Vagina (tissue), 2 donors: ENCODE measurements at places on chromosomes 1 and 21.
A peak's percentile ranks its signal among the peaks of the same experiment; 100 is the strongest.

- H3K27me3 ChIP-seq, result no peaks in the 10 kb centered on the region
- H3K27ac ChIP-seq, result no peak overlapping the region
- no peaks in the 10 kb centered on the region for H3K4me1 ChIP-seq
- DNase-seq, result no peak
- H3K36me3 ChIP-seq, result no peaks in the 10 kb centered on the region
These were observed 77.9 kb upstream of the RRP15 start for GRCh38 chr1:218207194-218207593.

DNA sequence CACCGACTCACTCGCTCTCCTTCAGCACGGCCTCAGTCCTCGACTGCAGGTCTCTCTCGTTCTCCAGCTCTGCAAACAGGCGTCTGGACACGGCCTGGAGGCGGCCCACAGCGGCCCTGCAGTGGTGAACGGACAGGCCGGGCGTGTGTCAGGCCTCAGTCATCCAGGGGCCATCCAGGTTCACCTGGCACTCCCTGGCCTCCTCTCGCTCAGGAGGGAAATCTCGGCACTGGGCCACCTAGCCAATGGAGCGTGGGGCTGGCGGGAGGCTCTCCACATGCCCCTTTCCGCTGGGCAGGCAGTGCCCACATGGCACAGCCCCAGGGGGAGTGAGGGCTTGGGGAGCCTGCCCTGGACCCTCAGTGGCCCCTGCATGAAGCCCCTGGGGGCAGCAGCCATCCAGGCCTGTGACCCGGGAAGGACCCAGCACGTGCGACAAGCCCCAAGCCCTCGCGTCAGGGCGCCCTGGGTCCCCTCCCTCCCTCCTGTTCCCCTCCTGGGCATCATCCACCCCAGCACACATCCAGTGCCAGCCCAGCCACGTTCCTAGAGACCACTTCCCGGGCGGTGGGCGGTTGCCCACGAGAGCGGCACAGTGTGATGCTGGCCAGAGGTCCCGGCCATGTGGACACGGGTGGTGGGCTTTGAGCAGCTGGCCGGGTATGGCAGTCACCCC lies 18.1 kb downstream of the CFAP74 start:
- H3K27me3 ChIP-seq, result no peaks in the 10 kb centered on the region
- no peak for DNase-seq
- H3K27ac ChIP-seq, result no peak overlapping the region
- H3K4me3 ChIP-seq, result no peak overlapping the region
- H3K4me1 ChIP-seq, result peaks cover 14% of the 10 kb centered on the region

DNA sequence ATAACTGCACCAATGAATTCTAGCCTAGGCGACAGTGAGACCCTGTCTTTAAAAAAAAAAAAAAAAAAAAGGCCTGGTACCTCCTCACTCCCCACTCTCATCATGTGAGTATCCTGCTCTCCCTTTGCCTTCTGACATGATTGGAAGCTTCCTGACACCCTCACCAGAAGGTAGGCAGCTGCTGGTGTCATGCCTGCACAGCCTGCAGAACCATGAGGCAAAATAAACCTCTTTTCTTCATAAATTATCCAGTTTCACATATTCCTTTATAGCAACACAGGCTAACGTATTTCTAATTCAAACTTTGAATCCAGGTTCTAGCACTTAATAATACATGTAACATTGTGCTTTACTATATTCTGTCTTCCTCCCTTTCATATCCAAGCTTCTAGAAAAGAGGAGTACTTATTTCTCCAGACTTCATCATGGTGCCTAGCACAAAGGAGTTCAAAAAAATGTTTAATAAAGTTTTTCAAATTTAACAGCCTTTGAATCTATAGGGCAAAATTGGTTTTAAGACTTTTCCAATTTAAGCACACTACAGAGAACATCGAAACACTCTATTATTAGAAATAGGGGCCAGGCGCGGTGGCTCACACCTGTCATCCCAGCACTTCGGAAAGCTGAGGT lies 5.6 kb downstream of the AHCTF1 start:
- no peak overlapping the region for H3K27ac ChIP-seq
- no peak overlapping the region for H3K4me3 ChIP-seq
- DNase-seq, result no peak
- H3K36me3 ChIP-seq, result no peaks in the 10 kb centered on the region
- H3K27me3 ChIP-seq, result no peaks in the 10 kb centered on the region
- peaks cover 40% of the 10 kb centered on the region for H3K4me1 ChIP-seq

- H3K27me3 ChIP-seq, result no peaks in the 10 kb centered on the region
- no peak for DNase-seq
- H3K4me1 ChIP-seq, result no peaks in the 10 kb centered on the region
- no peak overlapping the region for H3K4me3 ChIP-seq
- H3K36me3 ChIP-seq, result no peaks in the 10 kb centered on the region
These were observed 14.4 kb downstream of the CCDC190 start for GRCh38 chr1:162846256-162847212.

GRCh38 chr1:159923203-159924024 lies 1.9 kb downstream of the TAGLN2 start:
- no peaks in the 10 kb centered on the region for H3K36me3 ChIP-seq
- peak; percentile 93 for DNase-seq
- no peaks in the 10 kb centered on the region for H3K27me3 ChIP-seq
- H3K27ac ChIP-seq, result peak overlapping the region; percentile 96

GRCh38 chr1:8555582-8555981 lies 237.7 kb downstream of the SLC45A1 start:
- no peak overlapping the region for H3K4me3 ChIP-seq
- no peaks in the 10 kb centered on the region for H3K36me3 ChIP-seq
- H3K4me1 ChIP-seq, result no peaks in the 10 kb centered on the region
- no peaks in the 10 kb centered on the region for H3K27me3 ChIP-seq
- no peak for DNase-seq

- no peak for DNase-seq
- no peaks in the 10 kb centered on the region for H3K36me3 ChIP-seq
- no peaks in the 10 kb centered on the region for H3K27me3 ChIP-seq
- peak overlapping the region; percentile 60 for H3K27ac ChIP-seq
- peaks cover 45% of the 10 kb centered on the region for H3K4me1 ChIP-seq
- no peak overlapping the region for H3K4me3 ChIP-seq
These were observed 21.5 kb downstream of the PDPN start for GRCh38 chr1:13605159-13605558.

DNA sequence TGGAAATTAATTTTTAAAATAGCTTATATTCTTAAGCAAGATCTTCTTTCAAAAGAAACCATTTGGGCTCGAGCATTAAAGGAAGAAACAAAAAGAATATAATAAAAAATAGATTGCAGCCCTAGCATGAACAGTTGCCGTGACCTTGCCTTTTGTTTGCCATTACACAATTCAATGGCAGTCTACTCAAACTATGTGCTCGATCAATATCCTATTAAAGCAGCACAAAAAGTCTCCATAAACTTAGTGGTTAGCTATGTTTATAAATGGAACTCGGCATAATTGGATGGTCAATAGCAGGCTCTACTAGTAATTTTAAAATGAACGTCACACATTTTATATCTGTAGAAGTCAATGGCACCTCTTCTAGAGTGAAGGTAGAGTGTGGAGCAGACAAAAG lies 256.5 kb downstream of the NFIA start:
- peaks cover 34% of the 10 kb centered on the region for H3K4me1 ChIP-seq
- H3K4me3 ChIP-seq, result no peak overlapping the region
- H3K36me3 ChIP-seq, result no peaks in the 10 kb centered on the region
- no peak for DNase-seq
- H3K27me3 ChIP-seq, result no peaks in the 10 kb centered on the region

- peak overlapping the region; percentile 48 for H3K27ac ChIP-seq
- DNase-seq, result no peak
- H3K27me3 ChIP-seq, result no peaks in the 10 kb centered on the region
- H3K4me1 ChIP-seq, result peaks cover 19% of the 10 kb centered on the region
These were observed 83.6 kb upstream of the SLC25A33 start for GRCh38 chr1:9455487-9456234.

DNA sequence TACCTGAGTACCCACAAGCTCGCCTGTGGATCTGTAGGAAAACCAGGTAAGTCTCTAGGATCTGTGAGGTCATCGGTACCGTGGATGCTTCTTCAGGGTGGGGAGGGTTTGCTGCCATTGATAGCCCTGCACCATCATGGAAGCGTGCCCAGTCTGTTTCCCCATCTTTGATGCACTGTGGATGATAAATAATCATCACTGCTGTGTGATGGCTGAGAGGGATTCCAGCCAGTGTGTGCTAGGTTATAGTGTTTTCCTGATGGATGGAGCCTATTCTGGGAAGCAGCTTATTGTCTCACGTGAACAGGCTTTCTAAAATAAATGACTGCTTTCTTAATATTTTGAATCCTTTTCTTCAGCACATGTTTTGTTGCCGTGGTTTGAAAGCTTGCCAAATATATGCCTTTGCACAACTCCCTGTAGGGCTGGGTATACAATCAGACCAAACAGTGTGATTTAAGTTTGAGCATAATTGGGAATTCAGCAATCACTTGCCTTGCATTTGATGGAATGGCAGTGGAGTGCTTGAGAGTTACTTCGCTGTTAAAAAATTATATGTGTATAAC lies 113.8 kb downstream of the CAMTA1 start:
- H3K27ac ChIP-seq, result no peak overlapping the region
- no peaks in the 10 kb centered on the region for H3K4me1 ChIP-seq
- no peaks in the 10 kb centered on the region for H3K27me3 ChIP-seq
- H3K36me3 ChIP-seq, result no peaks in the 10 kb centered on the region
- no peak overlapping the region for H3K4me3 ChIP-seq

DNA sequence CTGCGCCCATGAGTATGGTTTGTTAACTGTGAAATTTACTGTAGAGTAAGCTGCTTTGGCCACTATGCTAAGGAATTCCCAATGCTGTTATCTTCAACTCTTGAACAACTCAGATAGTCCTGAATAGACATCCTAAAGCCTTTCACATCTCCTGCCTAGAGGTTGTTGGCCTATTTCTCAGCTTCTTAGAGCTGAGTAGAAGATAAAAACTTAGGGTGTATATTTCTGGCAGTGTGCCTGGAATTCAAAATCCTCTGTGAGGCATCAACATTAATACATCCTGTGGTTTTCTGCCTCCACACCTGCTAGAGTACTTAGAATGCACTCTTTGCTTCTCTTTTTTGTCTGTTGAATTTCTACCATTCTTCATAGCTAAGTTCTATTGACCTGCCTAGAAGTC lies 45.8 kb upstream of the RC3H1 start:
- no peak overlapping the region for H3K27ac ChIP-seq
- H3K4me3 ChIP-seq, result no peak overlapping the region
- H3K36me3 ChIP-seq, result no peaks in the 10 kb centered on the region
- H3K4me1 ChIP-seq, result no peaks in the 10 kb centered on the region
- no peak for DNase-seq

- no peaks in the 10 kb centered on the region for H3K36me3 ChIP-seq
- H3K27ac ChIP-seq, result no peak overlapping the region
- no peak for DNase-seq
These were observed 20.1 kb downstream of the SIM2 start for GRCh38 chr21:36718951-36719501.

DNA sequence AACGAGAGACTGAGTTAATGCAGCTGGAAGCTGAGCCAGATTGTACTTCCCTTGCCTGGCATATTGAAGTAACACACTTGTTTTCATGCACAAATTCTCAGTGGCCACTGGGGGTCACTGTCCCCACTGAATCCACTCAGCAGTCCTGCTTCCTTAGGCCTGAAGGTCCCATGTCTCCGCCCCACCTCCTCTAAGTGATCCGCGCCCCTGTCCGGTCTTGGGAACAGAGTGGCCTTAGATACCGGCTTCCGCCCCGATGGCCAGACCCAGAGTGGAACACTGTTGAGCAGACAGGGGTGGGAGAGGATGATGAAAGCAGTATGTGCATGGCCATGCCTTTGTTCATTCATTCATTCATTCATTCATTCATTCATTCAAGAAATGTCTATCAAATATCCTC lies 34.8 kb downstream of the CHAF1B start:
- H3K27ac ChIP-seq, result no peak overlapping the region
- no peaks in the 10 kb centered on the region for H3K36me3 ChIP-seq
- H3K4me3 ChIP-seq, result no peak overlapping the region
- no peak for DNase-seq
- no peaks in the 10 kb centered on the region for H3K4me1 ChIP-seq

DNA sequence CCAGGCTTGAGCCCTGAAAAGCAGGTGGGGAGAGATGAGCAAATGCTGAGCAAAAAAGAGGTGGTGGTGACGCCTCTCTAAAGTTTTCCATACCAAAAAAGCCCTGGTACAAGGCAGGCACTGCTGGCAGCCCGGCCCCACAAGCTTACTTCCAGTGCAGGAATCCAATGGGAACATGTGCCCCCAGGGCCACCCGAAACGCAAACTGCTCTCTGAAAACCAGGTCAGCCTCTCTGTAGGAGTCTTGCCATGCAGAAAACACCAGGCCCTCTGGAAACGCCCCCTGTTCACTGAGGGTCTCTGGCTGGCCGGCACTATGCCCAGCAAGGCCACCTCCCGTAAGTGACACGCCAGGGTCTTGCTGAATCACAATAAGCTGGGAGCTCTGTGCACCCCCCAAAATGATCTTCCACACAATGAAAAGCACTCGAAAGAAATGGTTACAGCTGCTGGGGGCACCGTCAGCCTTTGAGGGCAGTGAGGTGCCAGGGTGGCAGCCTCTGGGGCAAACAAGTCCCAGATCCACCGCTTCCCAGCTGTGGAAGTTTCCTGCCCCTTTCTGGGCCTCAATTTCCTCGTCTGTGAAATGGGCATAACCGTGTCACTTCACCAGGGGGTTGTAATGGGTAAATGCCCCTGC lies 170.5 kb downstream of the TOMM20 start:
- DNase-seq, result no peak
- no peak overlapping the region for H3K27ac ChIP-seq
- peaks cover 38% of the 10 kb centered on the region for H3K4me1 ChIP-seq
- H3K4me3 ChIP-seq, result no peak overlapping the region
- H3K27me3 ChIP-seq, result no peaks in the 10 kb centered on the region

DNA sequence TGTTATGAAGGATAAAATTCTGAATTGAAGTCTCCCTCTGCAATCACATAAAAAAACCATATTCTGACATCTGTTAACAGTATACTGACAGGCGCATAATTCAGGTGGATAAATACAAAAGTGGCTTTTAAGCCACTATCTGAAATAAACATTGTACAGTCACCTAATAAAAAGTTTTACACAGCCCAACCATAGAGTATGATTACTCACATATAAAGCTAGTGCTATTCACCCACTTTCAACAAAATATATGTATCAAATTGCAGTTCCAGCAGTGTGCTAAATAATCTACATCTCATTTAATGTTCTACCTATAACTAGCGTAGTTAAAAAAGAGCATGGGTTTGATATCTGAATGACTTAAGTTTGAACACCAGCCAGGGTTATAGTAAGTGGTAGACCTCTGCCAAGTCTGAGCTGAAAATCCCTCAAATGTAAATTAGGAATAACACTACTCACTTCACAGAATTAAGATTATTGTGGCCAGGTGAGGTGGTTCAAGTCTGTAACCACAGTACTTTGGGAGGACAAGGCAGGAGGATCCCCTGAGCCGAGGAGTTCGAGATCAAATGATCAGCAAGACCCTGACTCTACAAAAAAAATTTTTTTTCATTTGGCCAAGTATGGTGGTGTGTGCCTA lies 3.9 kb downstream of the EGLN1 start:
- H3K27me3 ChIP-seq, result no peaks in the 10 kb centered on the region
- H3K36me3 ChIP-seq, result no peaks in the 10 kb centered on the region
- no peak for DNase-seq
- peaks cover 71% of the 10 kb centered on the region for H3K4me1 ChIP-seq
- peak overlapping the region; percentile 20 for H3K27ac ChIP-seq
